ENCODE measurements at places on chromosomes 1 and 21.

- no peak for DNase-seq
These were observed at the start of gene IL6R for GRCh38 chr1:154404984-154405746. Gene IL6R (plus strand): TSS chr1:154405343. CDS start chr1:154405630, 287 bp downstream.

DNA sequence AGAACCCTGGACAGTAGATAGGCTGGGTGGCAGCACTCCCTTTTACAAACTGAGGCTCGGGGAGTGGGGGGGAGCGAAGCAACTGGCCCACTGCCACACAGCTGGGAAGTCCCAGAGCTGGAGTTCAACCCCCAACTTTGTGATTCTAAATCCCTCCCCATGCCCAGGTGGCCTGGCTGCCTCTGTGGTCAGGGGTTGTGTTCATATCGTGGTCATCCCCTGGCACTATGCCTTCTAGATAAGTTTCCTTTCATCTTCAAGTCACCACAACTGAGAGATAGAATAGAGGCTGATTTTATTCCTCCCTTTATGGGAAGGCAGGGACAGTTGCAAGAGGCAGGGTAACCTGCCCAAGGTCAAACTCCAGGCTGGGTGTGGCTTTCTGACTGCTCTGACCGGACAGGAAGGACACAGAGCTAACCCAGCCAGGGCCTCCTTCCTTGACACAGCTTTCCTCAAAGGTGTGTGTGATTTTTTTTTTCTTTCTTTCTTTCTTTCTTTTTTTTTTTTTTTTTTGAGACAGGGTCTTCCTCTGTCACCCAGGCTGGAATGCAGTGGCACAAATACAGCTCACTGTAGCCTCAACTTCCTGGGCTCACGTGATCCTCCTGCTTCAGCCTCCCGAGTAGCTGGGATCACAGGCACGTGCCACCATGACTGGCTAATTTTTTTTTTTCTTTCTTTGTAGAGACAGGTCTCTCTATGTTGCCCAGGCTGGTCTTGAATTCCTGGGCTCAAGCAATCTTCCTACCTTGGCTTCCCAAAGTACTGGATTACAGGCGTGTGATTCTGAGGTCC, 18.4 kb upstream of the TNFRSF1B start:
- DNase-seq, result no peak

GRCh38 chr1:109502364-109502851, 7.1 kb downstream of the AMIGO1 start:
- DNase-seq, result no peak

DNA sequence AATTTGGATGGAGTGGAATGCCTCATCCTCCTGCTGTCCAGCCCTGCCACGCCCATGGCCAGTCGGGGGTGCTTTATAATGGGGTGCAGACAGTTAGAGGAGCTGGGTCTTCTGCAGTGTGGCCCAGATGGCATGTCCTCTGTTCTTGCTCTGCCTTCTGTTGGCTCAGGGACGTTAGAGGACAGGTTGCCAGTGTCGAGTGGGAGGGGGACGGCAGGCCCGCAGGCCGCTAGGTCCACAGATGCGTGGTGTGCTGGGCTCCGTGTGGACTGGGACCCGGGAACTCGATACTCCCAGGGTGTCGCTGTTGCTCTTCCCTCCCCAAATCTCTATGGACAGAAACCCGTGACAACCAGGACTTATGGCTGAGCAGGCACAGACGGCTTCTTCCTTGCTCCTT, 33.3 kb downstream of the SIM2 start:
- DNase-seq, result no peak

DNA sequence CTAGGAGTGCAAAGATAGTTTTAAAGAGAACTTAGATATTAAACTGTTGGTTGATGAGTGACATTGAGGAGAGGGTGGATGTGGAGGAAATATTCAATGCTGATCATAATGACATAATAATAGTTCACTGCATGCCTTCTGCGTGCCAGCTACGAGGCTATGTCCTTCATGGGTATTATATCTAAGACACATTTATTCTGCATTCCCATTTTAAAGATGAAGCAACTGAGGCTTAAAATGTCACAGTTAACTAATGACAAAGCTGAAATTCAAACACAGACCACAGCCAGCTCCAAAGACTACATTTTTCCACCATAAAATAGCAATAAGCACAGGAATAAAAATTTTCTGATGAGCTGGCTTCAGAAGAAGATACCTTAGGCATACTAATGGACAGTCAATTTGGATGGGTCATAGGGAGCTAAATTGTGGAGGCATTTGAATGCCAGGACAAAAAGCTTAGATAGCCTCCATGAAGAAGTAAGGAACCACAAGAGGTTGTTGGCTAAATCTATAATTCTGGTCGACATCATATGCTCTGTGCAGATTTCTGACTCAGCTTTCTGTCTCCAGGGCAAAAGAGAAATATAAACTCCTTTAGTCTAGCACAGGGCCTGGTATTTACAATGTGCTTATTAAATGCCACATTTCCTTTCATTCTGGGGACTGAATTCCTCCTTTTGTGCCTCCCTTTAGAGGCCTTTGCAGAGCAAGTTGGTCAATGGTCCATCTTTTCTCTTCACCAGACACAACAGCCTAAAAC, 71.2 kb upstream of the NRIP1 start:
- DNase-seq, result no peak

GRCh38 chr1:239306426-239306825, 79.9 kb upstream of the CHRM3 start:
- DNase-seq, result no peak

- no peak for DNase-seq
These were observed 20.8 kb upstream of the NCF2 start for GRCh38 chr1:183611021-183611420.

GRCh38 chr1:17684810-17685209, 70.3 kb upstream of the ACTL8 start:
- DNase-seq, result no peak

GRCh38 chr1:221228594-221228993, 349.4 kb downstream of the HLX start:
- no peak for DNase-seq

- no peak for DNase-seq
These were observed 225.4 kb upstream of the NRIP1 start for GRCh38 chr21:15289896-15290841.

All from stimulated activated CD8-positive, alpha-beta memory T cell treated with anti-CD3 and anti-CD28 coated beads, Interleukin-7, amount 100 ng/mL, for 24 hours (primary cell).